Activated T-cell treated with anti-CD3 and anti-CD28 coated beads for 1 hour (primary cell): ENCODE measurements at places on chromosomes 1 and 21.

- no peak for DNase-seq
Measured at GRCh38 chr1:204074274-204075138, 1.6 kb downstream of the SOX13 start.

DNA sequence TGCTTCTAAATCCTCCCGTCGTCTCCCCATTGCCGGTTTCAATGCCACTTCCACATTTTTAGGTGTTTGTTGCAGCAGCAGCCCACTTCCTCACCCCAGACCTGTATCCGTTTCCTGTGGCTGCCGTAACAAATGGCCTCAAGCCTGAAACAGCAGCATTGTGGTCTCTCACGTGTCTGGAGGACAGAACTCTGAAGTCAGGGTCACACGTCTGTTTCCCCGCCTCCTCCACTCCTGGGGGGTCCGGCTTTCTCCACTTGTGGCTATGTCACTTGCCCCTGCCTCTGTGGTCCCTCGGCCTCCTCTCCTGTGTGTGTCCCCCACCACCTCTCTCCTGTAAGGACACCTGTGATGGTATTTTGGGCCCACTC lies 21.8 kb downstream of the TRPM2 start:
- no peak for DNase-seq

DNA sequence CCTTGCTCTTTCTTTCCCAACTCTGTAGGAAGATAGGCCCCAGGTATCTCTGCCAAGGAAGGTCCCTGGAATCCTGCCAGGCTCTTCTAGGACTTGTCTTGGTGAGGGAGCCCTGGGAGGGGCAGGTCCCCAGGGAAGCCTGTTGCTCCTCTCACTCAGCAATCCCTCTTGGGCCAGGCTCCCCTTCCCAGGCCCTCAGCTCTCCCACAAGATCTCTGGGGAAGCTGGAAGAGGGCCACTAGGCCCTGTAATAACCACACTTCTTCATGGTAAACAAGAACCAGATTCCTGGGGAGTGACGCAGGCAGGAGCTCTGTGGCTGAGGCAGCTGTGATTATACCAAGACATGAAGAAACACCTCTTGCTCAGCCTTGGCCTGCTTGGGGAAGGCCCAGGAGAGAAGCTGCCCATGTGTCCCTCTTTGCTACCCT lies 9.9 kb upstream of the MAPKAPK2 start:
- no peak for DNase-seq

- no peak for DNase-seq
Measured at GRCh38 chr1:246725191-246725590, 982 bp downstream of the SCCPDH start.

DNA sequence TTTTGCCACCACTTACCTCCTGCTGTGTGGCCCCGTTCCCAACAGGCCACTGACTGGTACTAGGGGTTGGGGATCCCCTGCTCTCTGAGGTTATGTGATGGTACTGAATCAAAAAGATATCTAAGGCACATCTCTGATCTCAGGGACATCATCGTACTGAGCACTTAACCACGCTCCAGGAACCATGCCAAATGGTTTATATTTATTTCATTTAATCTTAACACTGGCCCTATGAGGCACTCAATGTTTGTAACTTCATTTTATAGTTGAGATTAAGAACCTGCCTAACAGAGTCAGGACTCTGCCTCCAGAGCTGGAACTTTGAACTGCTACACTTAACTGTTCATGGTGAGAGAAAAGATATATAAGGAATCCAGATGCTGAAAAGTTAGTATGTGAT lies 98.0 kb upstream of the HP1BP3 start:
- no peak for DNase-seq

DNA sequence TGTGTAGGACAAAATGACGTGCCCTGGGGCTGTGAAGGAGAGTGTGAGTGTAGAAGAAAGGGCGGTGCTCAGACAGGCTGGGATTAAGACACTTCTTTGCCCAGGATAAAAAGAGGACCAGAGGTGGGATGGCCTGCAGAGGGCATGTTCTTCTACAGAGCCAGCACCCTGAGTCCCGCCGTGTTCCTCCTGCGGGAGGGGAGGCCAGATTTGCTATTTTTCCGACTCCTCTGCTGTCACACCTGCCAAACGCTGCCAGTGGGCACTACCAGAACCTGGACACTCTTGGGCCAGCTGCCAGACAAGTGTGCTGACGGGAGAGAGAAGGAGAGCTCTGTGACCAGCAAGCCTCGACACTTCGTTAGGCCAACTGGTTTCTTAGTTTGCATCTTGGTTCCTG lies 206.4 kb downstream of the PLD5 start:
- DNase-seq: no peak

GRCh38 chr1:54493608-54494007 lies 54.4 kb upstream of the ACOT11 start:
- DNase-seq: no peak

GRCh38 chr1:86718786-86719185 lies 14.4 kb downstream of the SH3GLB1 start:
- DNase-seq: no peak

DNA sequence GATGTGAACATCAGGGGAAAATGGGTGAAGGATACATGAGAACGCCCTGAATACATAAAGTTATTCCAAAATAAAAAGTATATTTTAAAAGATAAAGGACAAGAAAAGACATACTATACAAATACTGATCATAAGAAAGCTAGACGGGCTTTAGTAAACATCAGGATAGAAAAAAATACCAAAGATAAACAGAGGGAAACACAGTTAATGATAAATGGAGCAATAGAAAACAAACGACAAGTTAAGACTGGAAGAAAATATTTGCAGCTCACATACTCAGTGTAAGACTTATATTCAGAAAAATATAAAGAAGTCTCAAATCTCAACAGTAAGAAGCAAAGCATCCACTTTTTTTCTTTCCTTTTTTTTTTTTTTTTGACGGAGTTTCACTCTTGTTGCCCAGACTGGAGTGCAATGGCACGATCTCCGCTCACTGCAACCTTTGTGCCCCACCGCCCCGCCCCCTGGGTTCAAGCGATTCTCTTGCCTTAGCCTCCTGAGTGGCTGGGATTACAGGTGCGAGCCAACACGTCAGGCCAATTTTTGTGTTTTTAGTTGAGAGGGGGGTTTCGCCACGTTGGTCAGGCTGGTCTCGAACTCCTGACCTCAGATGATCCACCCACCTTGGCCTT lies 94.8 kb downstream of the OMA1 start:
- no peak for DNase-seq

DNA sequence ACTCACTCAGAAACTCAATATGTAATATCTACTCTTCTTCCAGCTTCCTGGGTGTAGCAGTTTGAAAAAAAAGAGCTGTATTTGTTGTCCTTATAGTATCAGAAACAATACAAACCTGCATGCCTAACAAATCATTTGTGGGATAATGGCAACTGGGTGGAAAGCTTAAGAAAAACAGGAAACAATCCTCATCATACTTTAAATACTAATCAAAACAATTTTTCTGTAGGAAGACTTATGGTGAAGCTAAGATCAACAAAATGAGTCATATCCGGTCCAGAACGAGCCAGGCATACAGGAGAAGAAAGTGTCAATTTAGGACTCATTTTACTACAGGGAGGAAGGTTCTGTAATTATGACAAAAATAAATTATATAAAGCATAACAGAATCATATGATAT lies 181.8 kb upstream of the ADGRL4 start:
- DNase-seq: no peak

DNA sequence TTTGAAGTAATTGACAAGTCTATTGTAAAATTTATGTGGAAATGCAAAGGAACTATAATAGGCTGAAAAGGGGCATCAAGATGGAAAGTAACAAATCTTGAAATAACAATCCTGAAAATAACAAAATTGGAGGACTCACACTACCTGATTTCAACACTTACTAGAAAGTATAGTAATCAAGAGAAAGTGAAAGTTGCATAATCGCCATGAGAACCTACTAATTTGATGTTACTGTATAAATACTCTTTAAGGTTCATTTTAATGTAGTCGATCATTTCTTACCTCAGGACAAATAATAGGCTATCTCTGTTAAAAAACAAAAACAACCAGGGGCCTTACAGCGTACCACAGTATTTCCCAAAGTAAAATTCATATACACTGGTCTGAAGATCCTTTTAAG lies 71.7 kb downstream of the EDEM3 start:
- DNase-seq: no peak

DNA sequence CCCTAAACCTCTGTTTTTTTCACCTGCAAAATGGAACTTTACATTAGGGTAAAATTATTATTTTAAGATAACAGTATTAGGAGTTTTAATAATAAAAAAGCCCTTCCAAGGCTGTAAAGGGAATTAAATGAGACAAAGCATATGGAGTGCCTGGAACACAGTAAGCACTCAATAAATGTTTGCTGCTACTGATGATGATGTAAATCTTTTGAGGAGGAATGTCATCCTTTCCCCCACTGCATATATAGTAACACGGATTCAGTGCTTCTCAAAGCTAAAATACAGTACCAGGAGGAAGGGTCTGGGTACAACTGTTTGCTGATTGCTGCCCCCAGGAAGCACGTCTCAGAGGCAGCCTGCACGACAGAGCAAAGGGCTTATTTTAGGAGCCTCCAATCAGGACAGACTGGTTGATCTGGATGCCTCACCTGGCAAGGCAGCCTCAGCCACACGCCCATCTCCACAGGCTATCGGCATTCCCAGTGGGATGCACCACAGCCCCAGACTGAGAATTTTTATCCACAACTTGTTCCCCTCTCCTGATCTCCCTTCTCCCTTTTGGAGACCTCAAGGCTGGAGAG lies 64.4 kb downstream of the GADD45A start:
- no peak for DNase-seq

GRCh38 chr1:22670352-22670975 lies 17.4 kb downstream of the C1QB start:
- no peak for DNase-seq

DNA sequence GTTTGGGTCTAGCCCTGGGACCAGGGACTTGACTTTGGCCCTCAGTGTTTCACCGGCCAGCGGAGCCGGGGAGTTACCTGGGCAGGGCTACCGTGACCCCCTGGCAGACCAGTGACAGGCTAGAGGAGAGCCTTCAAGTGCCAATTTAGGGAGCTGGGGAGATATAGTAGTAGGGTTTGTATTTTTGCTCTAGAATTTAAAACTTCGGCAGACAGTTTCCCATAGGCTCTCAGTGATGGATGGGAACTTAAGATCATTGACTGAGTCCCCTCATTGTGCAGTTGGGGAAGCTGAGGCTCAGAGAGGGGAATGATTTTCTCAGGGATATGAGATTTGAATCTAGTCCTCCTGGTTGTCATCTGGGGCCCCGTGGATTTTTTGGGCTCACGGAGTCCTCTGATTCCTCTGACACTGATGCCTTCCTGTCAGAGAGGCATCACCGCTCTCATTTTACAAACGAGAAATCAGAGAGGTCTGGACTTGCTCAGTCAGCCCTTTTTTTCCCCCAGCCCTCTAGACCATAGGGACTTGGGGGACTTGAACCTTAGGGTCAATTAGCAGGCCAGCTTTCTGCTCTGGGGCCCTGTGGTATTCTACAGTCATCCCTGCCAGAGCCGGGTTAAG lies 58.3 kb upstream of the ACOT11 start:
- DNase-seq: no peak

DNA sequence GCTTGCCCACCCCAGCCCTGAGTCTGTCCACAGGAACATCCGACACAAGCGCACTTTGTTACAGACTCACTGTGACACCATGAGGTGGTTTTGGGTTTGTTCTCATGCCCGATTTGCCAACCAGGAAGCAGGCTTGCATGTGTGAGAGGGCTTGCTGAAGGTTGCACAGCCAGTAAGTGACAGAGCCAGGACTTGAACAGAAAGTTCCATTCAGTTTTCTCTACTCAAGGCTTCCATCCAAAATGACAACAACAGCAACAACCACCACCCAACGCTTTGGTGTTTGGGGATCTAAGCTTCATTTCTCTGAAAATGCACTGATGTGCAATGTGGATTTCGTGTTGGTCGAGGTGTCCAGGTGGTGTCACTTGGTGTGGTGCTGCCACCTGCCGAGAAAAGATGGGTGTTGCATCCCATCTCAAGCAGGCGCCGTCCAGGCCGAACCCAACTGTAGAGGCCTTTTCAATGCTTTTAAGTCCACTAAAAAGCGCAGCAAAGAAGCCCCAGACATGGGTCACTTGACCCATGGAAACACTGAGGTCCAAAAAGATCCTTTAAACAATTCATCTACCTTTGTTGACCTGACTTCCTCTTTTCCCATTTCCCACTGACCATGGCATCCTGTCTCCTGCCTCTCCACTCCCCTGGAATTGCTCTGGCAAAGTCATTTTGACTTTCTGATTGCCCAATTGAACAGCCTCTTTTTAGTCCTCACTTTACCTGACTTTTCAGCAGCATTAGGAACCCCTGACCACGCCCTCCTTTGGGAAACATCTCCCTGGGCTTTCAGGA lies 12.2 kb downstream of the CITED4 start:
- DNase-seq: peak; percentile 79

- no peak for DNase-seq
Measured at GRCh38 chr1:99943223-99943794, 26.5 kb upstream of the SLC35A3 start.

GRCh38 chr1:61748566-61748965 lies 6.3 kb downstream of the PATJ start:
- DNase-seq: no peak

GRCh38 chr1:22364764-22365163 lies 86.9 kb upstream of the ZBTB40 start:
- no peak for DNase-seq

DNA sequence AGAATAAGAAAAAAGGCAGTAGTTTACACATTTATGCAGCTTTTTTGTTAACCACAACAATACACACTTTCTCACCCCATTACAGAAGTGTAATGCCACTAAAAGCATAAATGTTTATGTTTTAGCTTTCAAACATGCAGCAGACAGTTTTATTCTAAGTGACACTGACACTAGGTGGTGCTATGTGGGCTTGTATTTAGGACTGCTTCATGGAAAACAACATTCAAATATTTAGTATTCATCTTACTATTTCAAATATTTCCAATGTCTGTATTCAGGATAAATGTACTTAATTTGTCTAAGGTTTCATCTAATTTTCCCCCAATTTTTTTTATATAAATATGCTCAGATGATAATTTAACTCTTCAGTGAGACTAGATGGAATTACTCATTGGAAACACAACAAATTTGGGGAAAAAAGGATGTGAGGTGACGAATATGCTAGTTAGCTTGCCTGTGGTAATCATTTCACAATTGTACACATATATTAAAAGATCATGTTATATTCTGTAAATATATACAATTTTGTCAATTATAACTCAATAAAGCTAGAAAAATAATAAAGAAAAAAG lies 71.4 kb downstream of the USP1 start:
- no peak for DNase-seq

DNA sequence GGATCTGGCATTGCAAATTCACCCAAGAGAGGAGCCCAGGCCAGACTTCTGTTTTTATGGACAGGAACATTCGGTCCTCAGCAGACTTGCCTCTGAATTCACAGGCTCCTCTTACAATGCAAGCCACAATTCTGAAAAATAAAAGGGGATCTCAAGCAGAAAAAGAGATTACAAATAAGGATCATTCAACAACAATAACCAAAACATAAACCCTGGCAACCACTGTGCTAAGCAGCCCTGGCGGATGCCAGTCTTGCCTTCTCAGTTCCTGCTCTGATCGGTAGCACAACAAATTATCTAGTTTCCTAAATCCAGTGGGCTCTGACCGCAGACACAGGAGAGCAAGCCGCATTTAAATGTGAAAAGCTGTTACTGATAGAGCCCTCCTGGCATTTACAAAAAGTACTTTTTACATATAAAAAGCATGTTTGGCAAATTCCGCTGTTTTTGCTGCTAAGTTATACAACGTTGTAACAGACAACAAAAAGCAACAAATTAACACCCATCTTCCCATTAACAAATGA lies 123.4 kb upstream of the FOXD3 start:
- DNase-seq: no peak
